ENCODE measurements at places on chromosomes 4 and X. TPM values are rescaled to one million over a fixed set of nuclear protein-coding genes. Genes with fewer than 3 reads are reported as not detected.

CT45A10 gene
- not detected for polyA plus RNA-seq

CLGN gene
- 4.1 TPM for polyA plus RNA-seq

- DNase-seq = peak; percentile 47
Observed at GRCh38 chr4:24419181-24420034, 164.9 kb downstream of the DHX15 start.

CXCL11 gene
- 0.32 TPM for polyA plus RNA-seq

GRCh38 chr4:114921790-114922591, 191.4 kb downstream of the NDST4 start:
- DNase-seq = no peak

DNA sequence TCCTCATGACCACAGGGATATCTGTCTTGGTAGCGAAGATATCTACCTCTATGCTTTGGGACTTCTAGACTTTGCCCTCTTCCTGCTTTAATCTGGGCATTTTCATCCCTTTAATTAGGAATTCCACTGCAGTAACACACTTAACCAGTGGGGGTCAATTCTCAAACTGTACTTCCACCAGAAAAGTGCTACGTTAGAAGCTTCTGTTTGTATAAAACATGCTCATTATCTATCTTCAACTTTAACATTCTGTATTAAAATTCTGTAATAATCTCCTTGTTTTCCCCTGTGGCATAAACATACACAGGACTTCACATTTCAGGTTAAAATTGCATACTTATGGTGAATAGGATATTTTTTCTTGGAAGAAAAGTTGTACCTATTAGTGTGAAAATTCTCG, 105.6 kb downstream of the AMMECR1 start:
- no peak for DNase-seq

CHRDL1 gene
- 11.0 TPM for polyA plus RNA-seq

SLC39A8 gene
- 26.0 TPM for polyA plus RNA-seq

N4BP2 gene
- polyA plus RNA-seq = 23.8 TPM

- DNase-seq = no peak
Observed at GRCh38 chr4:148376151-148376550, 66.1 kb downstream of the NR3C2 start.

GRCh38 chr4:156581282-156582063, 390.1 kb downstream of the PDGFC start:
- no peak for DNase-seq

GRCh38 chrX:72274526-72274925, 2.5 kb downstream of the RPS4X start:
- DNase-seq = no peak

SPANXA1 gene
- polyA plus RNA-seq = not detected

- no peak for DNase-seq
Observed at GRCh38 chrX:31449965-31450364, 378.1 kb upstream of the FTHL17 start.

KLB gene
- polyA plus RNA-seq = 0.26 TPM

LEF1 gene
- 78.9 TPM for polyA plus RNA-seq

TCP11X2 gene
- 0.68 TPM for polyA plus RNA-seq

DNA sequence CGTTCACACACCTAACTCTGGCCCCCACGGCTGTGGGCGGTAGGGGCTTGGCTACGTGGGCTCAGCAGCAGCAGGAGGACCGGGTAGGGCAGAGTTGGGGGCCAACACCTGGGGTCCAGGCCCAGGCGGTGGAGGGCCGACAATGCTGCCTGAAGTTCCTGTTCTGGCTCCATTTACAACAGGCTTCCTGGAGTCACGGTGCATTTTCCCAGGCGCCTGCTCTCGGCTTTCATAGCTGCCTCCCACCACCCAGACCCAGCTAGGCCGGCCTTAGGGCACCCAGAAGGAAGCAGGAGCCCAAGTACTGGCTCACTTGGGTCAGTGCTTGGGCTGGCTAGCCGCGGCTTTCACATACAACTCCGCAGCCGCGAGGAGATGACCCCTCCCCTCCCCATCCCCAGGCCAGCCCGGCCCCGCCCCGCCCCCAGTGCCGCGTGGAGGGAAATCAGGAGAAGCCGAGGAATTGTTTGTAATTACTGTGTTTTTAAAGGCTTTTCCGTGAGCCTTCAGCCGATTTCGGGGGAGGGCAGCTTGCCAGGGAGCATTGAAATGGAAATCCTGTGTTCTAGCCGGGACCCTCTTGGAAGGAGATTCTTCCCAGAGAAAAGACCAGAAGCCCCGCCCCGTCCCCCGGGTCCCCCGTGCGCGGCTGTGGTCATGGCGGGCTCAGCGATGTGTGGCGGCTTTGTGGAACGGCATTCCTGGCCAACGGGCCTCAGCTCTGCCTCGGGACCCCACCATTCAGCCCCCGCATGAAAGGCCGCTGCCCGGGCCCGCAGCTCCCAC, 28.5 kb downstream of the PJA1 start:
- no peak for DNase-seq

DNA sequence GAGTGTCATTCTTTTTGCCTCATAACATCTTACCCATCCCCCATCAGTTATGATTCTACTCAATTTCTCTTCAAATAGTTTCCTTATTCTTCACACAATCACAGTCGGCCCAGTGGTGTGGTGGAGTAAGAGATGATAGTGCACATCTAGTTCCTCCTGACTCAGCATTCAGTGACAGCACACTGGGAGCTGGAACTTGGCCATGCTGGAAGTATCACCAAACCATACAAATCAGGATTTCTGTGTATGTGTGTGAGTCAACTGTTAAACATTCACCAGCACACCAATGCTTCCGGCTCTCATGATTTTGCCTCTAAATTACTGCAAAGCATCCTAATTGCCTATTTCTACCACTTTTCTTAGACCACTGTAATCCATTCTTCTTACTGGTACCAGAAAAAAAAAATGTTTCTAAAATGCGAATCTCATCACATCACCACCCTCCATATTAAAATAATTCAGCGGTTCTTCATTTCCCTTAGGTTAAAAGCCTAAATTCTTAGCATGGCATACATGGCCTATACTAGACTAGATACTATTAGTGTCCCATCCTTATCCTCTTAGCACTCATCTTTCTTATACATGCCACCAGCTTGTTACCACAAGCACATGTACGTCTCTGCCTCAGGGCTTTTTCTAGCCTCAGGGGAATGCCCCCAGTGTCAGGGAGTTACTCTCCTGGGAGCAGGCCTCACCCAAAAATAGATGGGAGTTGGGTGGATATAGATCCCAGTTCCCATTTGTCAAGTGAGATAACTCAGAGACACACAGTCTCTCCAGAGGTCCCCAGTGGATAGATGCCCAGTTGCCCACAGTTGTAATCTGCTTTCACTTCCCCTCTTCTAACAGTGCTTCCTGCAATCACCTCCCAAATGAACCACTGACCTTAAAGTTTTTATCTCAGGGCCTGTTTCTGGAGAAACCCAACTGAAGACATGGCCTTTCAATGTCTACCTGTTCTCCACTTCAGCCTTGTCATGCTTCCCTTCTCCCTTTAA, 49.2 kb upstream of the DDX53 start:
- DNase-seq = no peak

DNA sequence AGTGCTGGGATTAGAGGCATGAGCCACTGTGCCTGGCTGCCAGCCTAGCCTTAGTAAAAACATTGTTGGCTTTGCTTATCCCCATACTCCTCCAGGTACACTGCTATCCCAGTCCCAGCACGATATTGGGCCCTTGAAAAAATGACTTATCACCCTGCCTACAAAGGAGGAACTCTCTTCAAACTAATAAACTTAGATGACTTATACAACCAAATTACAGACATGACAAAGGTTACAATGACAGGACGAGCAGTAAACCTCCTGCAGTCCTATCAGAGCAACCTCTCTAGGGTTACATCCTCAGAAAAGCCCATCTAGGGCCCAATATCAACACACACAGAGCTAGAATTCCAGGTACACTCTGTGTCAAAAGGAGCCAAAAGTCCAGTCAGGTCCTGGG, 5.7 kb upstream of the HERC5 start:
- no peak for DNase-seq

GRCh38 chrX:114611018-114611619, 27.2 kb downstream of the HTR2C start:
- no peak for DNase-seq

GRCh38 chr4:109368661-109369060, 65.0 kb upstream of the SEC24B start:
- no peak for DNase-seq

All from right renal cortex interstitium (tissue), 3 donors.